Ascending aorta (tissue), 2 donors: ENCODE measurements at places on chromosomes 16 and 17.

DNA sequence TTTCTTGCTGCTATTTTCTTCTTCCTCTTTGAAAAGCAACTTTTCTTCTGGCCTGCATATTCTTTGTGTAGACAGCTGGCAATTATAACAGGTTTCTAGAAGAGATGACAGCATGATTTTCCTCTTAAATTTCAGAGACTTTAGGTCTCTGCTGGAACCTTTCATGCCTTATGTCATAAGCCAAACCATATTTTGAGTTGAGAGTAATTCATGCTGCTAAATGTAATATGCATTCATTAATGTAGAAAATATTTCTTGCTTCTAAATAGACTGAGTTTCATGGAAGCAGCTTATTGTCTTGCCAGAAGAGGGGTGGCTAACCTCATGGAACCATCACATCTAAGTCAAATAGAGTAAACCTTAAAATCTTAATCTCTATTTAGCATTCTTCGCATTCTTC lies 25.9 kb upstream of the ABCA9 start:
- DNase-seq: no peak

DNA sequence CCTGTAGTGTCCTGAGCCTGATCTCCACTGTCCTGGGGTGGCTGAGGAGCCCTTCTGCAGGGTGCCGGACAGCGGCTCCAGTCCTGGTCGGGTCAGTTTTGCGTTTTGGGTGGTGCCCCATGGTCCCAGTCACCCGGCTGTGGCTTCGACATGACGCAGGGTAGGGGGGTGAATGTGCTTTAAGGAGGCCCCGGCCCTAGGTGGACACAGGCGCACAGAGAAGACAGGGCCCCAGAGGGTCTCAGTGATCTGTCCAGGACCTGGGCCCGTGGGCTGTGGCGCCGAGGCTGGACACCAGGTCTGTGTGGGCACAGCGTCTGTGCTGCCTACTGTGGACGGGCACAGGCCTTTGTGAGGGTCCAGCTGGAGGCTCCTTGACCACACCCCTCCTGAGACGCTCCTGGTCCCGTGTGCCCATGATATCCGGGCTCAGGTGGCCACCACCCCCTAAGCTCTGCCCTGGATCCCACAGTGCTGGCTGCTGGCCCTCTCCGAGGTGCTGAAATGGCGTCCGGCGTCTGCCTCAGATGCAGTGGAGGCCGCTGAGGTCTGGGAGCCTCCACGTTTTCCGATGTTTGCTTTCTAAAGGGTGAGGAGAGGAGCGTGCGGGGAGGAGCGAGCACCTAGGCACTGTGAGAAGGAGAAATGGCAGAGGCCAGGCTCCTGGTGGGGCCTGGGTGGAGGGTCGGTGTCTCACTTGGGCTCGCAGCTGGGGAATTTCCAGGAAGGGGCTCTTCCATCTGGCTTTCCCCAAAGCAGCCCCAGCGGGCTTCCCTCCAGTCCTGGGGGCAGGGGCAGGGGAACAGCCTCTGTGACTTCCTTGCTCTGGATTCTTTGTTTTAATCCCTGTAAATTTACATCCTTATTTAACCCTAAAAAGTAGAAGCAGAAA lies 56.1 kb upstream of the ACSF3 start:
- no peak for DNase-seq

- DNase-seq: no peak
Observed at GRCh38 chr17:3503285-3503684, 27.5 kb downstream of the ASPA start.

DNA sequence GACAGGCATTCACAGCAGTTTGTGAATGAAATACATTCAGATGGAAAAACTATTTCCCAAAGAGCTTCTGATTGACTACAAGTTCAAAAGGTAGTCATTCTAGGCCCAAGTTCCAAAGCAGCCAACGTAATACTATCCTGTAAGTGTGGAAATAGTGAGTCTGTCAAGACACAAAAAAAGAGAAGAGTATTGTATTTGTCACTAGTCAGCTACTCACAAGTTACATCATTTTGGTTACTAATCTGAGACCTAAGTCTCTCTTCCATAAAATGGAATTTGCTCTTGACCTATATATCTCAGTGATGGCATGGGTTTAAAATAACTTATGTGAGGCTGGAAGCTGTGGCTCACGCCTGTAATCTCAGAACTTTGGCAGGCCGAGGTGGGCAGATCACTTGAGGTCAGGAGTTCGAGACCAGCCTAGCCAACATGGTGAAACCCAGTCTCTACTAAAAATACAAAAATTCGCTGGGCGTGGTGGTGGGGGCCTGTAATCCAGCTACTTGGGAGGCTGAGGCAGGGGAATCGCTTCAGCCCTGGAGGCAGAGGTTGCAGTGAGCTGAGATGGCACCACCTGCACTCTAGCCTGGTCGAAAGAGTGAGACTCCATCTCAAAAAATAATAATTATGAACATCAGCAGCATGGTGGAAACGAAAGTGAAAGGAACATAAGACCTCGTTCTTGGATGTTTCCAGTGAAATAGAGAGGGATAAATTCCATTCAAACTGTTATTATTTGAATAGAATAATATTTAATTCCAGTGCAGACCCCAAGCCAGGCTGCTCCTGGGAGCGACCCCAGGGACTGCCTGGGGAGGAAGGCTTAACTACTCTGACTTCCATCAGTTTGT lies 2.9 kb downstream of the CMC2 start:
- no peak for DNase-seq

GRCh38 chr16:84007965-84008364 lies 34.6 kb downstream of the SLC38A8 start:
- DNase-seq: no peak

DNA sequence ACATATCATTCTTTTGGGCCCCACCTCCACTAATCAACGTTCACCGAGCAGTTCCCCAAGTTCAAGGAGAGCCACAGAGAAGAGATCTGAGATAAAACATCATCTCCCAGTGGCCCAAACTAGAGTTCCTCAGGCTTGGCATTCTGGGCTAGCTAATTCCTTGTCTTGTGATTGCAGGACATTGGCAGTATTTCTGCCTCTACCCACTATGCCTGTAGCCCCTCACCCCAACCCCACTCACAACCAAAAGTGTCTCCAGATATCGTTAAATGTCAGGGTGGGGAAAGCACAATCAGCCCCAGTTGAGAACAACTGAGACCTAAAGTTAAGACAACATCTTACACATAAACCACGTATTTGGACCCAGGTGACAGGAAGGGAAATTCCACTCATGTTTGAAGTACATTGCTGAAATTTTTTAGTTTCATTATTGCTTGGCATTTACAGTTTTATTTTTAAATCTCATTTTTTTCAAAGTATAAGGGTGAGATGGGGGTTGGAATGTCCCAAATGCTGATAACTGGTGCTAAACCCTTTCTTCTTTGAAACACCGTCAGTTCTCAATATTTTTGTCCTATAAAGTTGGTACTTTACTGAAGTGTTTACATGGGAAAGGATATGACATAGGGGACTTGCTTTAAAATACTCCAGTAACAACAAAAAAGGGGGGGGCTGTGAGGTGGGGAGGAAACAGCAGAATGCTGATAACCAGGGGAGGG lies 13.6 kb downstream of the ZC3H7A start:
- no peak for DNase-seq

DNA sequence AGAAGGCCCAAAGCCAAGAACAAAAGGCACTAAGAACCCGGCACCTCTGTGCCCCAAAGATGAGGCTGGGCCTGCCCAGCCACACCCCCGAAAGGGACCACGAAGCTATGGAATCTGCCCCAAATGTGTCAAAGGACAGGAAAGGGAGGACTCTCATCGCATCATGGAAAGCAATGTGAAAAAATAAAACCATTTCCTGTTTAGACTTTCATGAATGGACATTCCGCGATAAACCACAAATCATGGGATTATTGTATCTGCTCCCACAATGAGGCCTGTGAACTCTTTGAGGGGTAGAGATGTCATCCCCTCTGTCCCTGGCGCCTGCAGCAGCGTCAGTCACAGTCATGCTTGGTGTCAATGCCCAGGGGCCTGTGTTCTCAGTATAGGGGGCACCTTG lies 135.0 kb downstream of the COPRS start:
- no peak for DNase-seq

DNA sequence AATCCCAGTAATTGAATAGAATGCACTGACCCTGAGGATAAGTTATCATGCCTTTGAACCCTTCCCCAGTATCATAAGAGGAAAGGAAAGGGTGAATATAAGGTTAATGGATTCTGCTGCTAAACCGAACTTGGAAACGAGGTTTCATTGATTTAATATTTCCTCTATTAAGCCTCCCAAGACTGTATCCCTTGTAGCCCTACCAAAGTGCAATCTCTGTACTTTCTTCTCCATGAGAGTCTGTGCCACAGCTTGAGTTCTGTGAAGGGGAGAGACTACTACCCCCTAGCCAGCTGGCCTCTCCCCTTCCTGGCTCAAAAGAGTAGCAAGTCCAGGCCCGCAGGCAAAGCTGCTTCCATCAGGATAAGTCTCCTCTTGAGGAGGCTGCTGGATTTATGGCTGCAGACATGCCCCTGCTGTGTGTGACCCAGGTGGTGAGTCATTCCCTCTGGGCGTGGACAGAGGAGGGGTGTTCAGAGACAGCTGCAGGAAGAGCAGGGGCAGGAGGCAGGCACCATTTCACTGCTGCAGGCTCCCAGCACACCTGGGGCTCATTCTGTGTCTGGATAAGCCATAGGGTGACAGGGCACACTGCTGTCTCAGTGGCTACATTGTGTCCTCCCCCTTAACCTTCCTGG lies 58.4 kb downstream of the TOM1L2 start:
- no peak for DNase-seq

GRCh38 chr17:61209525-61209924 lies 190.1 kb upstream of the TBX2 start:
- DNase-seq: no peak

GRCh38 chr16:22292320-22292719 lies 4.9 kb upstream of the POLR3E start:
- DNase-seq: no peak

GRCh38 chr16:30692396-30693064 lies 6.4 kb upstream of the SRCAP start:
- DNase-seq: no peak

GRCh38 chr16:69917739-69918138 lies 33.4 kb upstream of the CLEC18A start:
- DNase-seq: peak; percentile 91

- no peak for DNase-seq
Observed at GRCh38 chr17:2611627-2612026, 18.2 kb downstream of the PAFAH1B1 start.

GRCh38 chr17:77142689-77143088 lies 1.9 kb downstream of the SEC14L1 start:
- DNase-seq: no peak

- no peak for DNase-seq
Observed at GRCh38 chr17:82465023-82465603, 6.6 kb downstream of the NARF start.

- no peak for DNase-seq
Observed at GRCh38 chr16:89031715-89032659, 55.0 kb upstream of the CBFA2T3 start.

DNA sequence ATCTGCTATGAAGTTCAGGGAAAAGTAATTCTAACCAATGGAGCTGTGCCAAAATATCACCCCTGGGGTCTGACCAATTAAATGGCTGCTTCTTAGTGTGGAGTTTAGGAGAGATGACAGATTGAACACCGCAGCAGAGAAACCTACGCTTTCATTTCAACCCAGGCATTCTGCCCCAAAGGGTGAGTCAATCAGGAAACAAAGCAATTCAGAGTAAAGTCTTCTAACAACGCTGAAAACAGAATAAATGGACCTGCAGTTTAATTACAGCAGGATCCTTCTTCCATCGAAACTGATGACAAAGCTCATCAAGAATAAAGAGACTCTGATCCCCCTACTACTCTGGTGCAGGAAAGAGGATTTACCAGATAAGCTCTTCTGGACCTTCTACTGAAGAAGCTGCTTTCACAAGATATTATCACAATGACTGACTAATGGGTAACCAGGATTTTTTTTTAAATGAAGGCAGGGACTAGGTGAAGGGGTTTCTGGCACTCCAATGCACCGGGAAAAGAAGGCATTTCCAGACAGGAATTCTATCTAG lies 16.7 kb downstream of the RFFL start:
- DNase-seq: no peak

GRCh38 chr17:31490019-31490650 lies 98.7 kb downstream of the RAB11FIP4 start:
- no peak for DNase-seq

GRCh38 chr17:58527949-58528348 lies 13.5 kb upstream of the MTMR4 start:
- no peak for DNase-seq

DNA sequence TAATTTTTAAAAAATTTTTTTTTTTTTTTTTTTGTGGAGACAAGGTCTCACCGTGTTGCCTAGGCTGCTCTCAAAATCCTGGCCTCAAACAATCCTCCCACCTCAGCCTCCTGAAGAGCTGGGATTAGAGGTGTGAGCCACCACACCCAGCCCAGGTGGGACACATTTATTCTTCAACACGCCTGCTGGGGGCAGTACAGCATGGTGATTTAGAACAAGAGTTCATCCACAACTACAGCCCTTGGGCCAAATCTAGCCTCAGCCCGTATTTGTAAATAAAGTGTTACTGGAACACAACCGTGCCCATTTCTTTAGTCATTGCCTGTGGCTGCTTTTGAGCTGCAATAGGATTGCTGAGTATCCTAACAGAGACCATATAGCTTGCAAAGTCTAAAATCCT lies 92.8 kb downstream of the KATNIP start:
- DNase-seq: no peak

GRCh38 chr16:14263011-14263410 lies 191.9 kb downstream of the MRTFB start:
- no peak for DNase-seq

DNA sequence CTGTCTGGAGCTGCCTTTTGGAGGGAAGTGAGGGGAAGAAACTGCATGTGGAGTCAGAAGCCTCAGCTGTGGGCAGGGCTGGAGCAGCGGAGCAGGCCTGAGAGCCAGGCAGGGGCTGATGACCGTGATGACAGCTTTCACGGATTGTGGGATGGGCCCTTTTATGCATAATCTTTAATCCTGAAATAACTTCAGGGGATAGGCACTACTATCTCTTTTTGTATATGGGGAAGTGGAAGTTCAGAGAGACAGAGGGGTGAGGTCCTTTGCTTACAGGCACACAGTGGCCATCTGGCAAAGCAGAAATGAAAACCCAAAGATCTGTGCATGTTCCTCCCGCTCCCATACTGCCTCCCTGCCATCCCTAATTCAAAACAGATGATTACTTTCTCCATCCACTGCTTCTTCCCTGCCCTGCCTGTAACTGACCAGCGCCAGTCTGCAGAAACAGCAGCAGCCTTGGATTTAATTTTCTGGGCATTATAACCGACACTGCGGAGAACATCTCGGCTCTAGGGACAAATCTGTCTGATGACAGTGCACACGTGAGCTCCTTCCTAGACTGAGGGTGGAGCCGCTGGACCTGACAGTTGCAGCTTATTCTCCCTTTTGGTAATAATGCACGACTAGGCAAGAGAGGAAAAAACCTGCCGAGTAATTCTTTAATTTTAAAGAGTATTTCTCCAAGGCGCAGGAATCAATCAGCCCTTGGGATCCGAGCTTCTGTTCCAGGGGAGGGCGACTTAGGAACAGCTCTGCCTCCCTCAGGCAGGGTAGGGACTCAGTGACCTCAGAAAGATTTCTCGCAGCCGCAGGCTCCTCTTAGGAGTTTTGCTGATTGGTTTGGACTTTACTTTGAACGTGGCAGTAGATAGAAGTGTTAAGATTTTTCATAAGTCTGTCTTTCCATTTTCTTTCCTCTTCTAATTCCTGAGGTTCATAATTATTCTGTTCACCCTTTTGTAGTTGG lies 95.4 kb downstream of the UTP18 start:
- no peak for DNase-seq

- DNase-seq: no peak
Observed at GRCh38 chr16:11668623-11669379, 546 bp downstream of the SNN start.
